Spinal cord (tissue), 10 donors: ENCODE measurements at places on chromosomes 5 and 9. TPM values are rescaled to one million over a fixed set of nuclear protein-coding genes. Genes with fewer than 3 reads are reported as not detected.

POLK gene
- polyA plus RNA-seq = 19.4 TPM

DNA sequence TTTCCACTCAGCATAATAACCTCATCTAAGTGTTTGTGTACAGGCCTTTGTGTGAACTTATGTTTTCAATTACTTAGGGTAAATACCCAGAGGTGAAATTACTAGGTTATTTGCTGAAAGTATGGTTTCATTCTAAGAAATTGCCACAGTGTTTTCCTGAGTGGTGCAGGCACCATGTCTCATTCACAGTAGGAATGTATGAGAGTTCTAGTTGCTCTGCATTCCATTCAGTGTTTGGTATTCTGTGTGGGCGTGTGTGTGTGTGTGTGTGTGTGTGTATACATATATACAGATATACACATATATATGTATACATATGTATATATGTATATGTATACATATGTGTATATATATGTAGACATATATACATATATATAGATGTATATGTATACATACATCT, 8.8 kb upstream of the SVEP1 start:
- H3K4me1 ChIP-seq = no peaks in the 10 kb centered on the region
- no peak overlapping the region for H3K4me3 ChIP-seq
- no peaks in the 10 kb centered on the region for H3K27me3 ChIP-seq
- no peak for DNase-seq
- H3K36me3 ChIP-seq = no peaks in the 10 kb centered on the region

DNA sequence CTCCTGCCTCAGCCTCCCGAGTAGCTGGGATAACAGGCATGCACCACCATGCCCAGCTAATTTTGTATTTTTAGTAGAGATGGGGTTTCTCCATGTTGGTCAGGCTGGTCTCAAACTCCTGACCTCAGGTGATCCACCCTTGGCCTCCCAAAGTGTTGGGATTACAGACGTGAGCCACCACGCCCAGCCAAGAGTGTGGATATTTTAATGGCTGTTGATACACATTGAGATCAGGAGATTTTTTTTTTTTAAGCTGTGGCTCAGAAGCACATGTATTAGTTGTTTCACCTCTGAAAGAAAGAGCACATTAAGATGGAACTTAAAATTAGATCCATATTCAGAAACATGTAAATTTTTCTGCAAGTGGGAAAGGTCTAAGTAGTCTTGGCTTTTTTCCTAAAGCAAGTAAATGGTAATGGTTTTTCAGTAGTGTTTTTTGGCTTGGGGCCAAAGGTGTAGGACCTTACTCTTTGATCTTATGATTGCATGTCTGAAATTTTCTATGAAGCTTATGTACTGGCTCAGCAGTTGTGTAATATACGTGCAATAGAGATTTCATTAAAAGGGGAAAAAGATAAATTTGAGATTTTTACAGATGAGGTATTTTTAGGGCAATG, 9.9 kb downstream of the RBM27 start:
- H3K27me3 ChIP-seq = no peaks in the 10 kb centered on the region
- DNase-seq = no peak
- H3K27ac ChIP-seq = no peak overlapping the region

ANKRD20A1 gene
- 8.8 TPM for polyA plus RNA-seq

ANKRD33B gene
- polyA plus RNA-seq = 2.0 TPM

- no peak overlapping the region for H3K4me3 ChIP-seq
These were observed 6.1 kb upstream of the RNF183 start for GRCh38 chr9:113309204-113309813.

- H3K36me3 ChIP-seq = peaks cover 3% of the 10 kb centered on the region
- no peak overlapping the region for H3K4me3 ChIP-seq
- DNase-seq = no peak
These were observed 112.2 kb downstream of the ZNF608 start for GRCh38 chr5:124634228-124634739.

GDNF gene
- 0.47 TPM for polyA plus RNA-seq

- no peak overlapping the region for H3K4me3 ChIP-seq
- no peaks in the 10 kb centered on the region for H3K27me3 ChIP-seq
- no peak for DNase-seq
- H3K27ac ChIP-seq = no peak overlapping the region
- H3K36me3 ChIP-seq = peaks cover 86% of the 10 kb centered on the region
These were observed 7.4 kb downstream of the BRD3OS start for GRCh38 chr9:134032456-134033222.
